ENCODE measurements at places on chromosomes 16 and 17.

GRCh38 chr17:43434902-43435319 is 36.1 kb downstream of the ARL4D start:
- DNase-seq, result no peak

- peak; percentile 15 for DNase-seq
Observed at GRCh38 chr16:55508271-55508921, 476 bp upstream of the LPCAT2 start.

- no peak for DNase-seq
Observed at GRCh38 chr16:47057630-47057993, 84.1 kb upstream of the DNAJA2 start.

DNA sequence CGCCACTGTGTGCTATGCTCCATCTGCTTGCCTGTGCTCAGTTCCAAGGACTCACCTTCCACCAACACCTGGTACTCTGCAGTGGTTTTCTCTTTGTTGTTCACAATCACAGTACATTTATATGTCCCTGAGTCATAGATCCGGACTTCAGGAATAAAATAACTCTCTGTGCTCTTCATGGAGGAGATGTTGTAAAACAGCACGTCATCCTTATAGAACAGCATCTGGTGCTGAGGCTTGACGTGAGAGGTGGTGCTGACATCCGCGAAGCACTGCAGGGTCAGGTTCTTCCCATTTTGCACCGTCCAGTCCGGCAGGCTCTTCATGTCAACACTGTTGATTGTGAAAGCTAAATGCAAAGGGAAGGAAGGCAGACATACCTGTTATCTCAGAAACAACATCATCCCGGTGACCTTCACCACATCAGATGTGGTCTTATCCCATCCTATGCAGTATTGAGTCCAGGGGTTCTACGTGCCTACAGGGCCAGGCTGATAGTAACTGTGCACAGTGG is 12.8 kb downstream of the PECAM1 start:
- DNase-seq, result peak; percentile 11
